ENCODE measurements at places on chromosomes 5 and 9. TPM values are rescaled to one million over a fixed set of nuclear protein-coding genes. Genes with fewer than 3 reads are reported as not detected.

- no peak for DNase-seq
These were observed 262.7 kb upstream of the CLINT1 start for GRCh38 chr5:158121678-158122077.

DNA sequence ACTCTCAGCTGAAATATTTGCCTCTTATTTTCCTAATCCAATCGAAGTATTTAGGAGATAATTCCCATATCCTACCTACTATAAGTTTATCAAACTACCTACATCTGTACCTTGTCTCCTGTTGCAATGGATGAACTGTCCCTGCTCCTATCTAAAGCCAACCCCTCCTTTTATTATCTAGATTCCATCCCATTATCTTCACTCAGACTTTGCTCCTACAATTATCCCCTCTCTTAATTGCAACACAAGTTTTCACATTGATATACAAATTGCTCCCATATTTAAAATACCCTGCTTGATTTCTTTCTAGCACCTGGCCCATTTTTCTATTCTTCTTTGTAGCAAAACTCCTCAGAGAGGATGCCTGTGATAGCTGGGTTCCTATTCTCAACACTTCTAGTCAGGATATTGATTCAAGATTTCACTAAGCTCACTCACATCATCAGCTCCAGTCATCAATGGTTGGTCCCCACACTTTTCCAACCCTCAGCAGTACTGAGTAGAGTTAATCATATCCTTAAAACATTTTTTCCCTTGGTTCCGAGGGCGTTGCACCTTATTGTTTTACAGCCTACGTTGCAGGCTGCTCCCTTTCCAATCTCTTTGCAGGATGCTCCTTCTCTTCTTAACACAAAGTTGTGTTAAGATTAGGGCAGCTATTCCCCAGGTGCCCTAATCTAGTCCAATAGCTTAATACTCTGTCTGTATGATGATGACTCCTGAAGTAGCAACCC is 177.8 kb upstream of the PTGER4 start:
- no peak for DNase-seq

GRCh38 chr5:53569453-53569852 is 9.0 kb downstream of the NDUFS4 start:
- no peak for DNase-seq

- no peak for DNase-seq
These were observed 136.9 kb upstream of the ALDH1B1 start for GRCh38 chr9:38255599-38255998.

DNA sequence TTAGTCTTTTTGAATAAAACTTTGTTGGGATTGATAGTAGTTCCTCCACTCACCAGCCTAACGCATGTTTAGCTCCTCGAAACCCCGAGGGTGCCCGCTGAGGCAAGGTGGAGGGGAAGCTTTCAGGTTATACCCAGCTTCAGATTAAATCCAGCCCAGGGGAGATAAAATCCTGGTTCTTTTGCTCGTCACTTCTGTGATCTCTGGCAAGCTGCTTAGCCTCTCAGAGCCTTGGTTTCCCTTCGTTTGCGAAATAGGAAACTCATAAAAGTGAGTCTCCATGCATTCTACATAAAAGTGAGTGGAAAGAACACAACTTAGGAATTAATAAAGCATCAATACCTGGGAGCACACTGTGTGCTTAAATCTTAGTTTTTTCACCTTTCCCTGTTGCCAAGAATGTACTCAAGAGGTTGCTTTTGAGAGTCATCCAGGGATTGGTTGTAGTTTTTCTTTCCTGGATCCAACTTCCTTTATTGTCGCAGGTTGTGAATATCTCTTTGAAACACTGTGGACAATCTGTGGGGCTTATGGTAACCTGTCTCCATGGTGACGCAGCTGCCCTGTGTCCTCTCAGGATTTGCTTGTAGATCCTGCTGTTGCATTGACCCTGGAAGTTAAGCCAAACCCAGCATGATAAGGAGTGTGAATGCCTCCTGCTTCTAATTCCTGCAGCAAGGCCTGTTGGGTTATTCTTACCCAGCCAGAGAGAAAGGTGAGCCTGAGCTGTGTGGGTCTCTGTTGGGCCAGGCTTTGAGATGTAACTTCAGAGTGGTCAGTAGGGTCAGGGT is 2.0 kb downstream of the GALNT12 start:
- no peak for DNase-seq

- DNase-seq: no peak
These were observed 227.2 kb upstream of the SNX2 start for GRCh38 chr5:122547669-122548068.

DNA sequence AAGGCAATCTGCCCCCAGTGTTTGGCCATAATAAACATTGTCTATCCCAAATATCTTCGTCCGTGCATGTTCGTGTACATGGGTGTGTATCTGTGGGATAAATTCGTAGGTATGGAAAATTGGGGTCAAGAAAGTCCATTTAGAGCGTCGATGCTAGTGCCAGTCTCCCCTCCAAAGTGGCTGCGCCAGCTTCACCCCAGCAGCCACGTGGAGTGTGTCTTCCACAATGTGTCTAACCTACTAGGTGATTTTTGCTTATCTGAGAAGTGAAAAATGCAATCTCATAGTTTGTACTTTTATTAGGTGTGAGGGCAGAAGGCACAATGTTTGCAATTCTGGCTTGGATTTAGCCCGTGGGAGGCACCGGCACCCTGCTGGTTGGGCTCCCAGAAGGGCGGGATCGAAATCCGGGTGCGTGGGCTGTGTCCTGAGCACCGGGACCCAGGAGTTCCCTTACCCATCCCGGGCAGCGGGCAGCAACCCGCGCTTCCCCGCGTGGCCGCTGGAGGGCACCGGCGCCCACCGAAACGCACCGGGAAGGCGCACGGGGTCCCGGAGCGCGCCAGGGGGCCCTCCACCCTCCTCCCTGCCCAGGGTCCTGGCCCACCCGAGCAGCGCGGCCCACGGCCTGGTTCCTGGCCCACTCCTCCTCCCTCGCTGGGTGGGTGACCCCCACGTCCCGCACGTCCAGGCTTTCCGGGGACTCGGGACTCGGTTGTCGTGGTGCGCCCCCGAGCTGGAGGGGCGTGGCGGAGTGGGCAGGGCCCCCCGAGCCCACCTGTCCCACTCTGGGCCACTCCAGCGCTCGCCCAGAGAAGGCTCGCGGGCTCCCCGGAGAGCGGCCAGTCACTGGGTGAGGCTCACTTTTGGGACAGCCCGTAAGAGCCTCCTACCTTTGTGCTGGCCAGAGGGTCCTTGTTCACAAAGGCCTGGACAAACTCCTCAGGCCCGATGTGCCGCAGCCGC is 55.4 kb upstream of the RNF130 start:
- DNase-seq: no peak

DNA sequence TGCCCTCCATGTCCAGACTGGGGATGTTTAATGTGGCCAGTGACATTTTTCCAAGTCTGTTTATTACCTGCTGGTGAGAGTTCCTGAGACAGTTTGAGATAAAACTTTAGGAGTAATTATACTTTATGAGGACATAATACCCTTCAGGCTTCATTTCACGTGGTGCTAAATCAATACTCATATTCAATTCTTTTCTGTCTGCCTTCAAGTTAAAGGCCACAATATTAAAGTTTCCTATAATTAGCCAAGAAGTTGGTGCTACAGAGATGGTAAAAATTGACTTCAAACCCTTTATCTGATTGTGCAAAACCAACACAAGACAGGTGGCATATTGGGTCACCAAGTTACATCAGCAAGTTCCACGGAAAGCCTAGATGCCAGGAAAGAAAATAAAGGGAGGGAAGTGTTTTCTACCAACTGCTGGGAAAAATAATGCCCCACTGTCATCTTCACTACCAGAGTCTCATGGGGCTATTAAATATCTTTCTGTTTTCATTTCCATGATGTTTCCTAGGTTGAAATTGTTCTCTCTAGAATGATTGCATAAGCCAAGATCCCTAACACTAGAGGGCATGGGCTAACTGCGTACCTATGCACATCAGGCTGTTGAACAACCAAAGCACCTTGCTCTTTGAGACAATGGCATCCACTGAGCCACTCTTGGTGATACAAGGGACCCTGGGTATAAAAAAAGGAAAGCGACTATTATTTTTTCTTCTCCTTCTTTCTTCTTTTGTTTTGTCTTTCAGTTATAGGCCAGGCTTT is 68.7 kb downstream of the INSYN2B start:
- no peak for DNase-seq

Gene CATSPER3
- total RNA-seq: 0.80 TPM

DNA sequence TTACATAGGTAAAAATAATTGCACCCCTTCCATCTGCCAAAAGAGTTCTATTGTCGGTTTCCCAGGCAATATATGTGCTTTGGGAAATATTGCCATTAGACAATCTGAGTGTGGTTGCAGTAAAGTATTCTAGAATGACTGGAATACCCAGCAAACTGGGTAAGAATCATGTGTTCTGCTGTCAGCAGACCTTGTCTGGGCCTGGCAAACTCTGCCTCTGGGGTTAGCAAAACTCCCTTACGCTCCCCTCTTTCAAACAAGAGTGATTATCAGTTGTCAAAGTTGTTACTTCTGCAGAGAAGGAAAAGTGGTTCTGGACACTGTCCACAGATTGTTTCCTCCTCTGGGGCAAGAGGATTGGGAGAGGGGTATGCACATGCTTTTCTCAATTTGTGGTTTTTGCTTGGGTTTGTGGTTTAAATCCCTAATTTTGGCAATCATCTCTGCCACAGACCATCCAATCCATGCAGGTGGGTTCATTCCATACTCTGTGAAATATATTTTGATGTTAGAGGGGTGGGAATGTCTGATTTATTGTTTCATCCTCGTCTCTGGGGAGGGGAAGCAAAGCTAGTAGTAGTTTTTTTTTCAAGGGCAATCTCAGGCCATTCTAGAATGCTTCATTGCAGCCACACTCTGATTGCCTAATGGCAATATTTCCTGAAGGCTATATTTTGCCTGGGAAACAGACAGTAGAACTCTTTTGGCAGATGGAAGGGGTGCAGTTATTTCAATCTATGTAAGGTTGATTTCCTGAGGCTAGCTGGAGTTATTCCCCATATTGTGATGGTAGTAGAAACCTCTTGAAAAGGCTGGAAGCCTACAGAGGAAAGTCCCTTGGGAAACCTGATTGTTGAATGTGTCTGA is 24.0 kb upstream of the TNFSF15 start:
- no peak for DNase-seq

- no peak for DNase-seq
These were observed 30.6 kb downstream of the ANKRD55 start for GRCh38 chr5:56202483-56202882.

Data from sciatic nerve (tissue), 2 donors.